NCI-H82 (cell line): ENCODE measurements at places on chromosomes 12 and 14.

DNA sequence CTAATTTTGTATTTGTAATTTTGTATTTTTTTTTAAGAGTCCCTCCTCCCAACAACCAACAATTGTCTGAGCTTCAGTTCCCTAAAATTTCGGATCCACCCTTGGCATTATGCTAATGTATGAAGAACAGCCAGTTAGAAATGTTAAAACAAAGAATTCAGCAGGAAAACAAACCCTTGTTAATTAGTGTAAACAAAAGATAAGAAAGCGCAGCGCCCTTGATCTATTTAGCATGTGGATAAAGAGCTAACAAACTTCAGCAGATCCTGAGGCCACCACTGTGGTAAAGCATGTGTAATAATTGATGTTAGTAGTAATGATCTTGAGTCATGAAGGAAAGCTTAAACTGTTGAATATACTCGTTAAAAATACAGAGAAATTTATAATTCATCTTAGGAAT lies 199.8 kb downstream of the TMX1 start:
- no peak for DNase-seq

DNA sequence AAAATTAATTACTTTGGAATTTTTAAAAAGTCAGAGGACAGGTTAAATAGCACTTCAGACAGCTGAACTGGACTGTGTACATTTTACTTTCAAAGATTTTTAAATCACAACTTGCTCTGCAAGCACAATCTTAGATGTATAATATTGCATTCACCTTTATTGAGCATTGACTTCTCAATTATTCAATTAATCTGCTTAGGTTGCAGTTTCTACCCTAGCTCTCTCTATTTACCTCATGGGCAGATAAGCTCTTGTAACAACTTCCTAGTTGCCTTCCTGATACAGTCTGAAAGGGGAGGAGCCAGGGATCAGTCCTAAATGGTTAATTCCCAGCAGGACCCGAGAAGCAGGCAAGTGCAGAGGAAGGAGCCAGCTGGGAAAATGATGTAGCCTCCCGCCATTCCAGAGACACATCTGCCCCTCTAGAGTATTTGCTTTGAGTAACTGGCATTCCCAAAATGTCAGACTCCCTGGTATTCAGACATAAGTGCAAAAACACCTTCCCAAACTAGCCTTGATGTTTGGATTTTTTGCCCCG lies 302.8 kb downstream of the GALC start:
- peak; percentile 79 for DNase-seq

DNA sequence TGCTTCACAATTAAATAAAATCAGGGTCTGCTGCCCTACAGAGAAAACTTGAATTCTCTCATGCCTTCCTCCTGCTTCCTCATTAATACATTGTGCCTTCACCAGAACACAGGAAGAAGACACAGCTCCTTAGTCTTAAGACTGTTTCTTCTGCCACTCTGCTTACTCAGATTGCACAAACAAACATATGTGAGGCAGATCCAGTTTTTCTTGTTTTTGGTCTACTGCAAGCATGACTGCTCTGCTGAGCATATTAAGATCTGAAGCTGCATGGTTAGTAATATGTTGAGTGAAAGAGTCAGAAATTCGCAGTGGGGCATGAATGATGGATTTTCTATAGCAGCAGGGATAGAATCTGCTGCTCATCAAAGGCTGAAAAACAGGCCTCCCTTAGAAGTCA lies 321.1 kb upstream of the STXBP6 start:
- DNase-seq: no peak

DNA sequence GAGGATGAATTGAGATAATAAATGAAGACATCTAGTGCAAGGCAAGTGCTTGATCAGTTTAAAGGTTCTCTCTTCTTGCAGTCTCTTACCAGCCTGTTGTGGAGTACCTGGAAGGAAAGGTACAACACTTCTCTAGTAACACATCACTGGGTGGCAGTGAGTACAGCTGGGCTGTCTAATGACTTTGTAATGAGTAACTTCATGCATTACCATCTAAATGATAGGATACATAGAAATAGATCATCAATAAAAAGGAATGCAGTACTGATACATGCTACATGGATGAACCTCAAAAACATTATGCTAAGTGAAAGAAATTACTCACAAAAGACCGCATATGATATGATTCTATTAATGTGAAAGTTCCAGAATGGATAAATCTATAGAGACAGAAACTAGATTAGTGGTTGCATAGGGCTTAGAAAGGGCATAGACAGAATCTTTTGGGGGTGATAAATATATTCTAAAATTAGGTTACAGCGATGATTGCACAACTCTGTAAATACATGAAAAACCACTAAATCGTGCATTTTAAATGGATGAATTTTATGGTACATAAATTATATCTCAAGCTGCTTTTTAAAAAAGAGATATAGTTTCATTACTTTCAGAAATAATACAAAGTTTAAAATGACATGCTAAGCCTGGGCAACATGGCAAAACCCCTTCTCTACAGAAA lies 224.4 kb downstream of the CHST11 start:
- DNase-seq: no peak

GRCh38 chr12:105409279-105409678 lies 78.8 kb downstream of the C12orf75 start:
- no peak for DNase-seq

DNA sequence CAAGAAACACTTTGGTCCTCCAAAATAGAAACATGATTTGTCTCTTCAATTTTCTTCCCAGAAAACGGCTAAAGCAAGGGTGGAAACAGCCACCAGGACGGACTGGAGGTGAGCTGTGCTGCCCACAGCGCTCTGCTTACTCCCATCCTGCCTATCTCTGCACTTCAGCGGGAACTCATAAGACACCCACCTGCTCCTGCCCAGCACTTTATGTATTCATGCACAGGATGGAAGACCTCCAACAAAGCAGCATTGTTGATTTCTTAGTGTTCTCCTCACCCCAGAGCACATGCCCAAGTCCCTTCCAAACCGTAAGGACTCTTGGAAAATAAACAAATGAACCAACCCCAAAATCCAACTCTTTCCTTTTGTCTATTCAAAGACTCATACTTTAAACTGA lies 277.2 kb downstream of the MED13L start:
- DNase-seq: no peak

- no peak for DNase-seq
Measured at GRCh38 chr12:122073815-122074214, 4.7 kb upstream of the MLXIP start.

DNA sequence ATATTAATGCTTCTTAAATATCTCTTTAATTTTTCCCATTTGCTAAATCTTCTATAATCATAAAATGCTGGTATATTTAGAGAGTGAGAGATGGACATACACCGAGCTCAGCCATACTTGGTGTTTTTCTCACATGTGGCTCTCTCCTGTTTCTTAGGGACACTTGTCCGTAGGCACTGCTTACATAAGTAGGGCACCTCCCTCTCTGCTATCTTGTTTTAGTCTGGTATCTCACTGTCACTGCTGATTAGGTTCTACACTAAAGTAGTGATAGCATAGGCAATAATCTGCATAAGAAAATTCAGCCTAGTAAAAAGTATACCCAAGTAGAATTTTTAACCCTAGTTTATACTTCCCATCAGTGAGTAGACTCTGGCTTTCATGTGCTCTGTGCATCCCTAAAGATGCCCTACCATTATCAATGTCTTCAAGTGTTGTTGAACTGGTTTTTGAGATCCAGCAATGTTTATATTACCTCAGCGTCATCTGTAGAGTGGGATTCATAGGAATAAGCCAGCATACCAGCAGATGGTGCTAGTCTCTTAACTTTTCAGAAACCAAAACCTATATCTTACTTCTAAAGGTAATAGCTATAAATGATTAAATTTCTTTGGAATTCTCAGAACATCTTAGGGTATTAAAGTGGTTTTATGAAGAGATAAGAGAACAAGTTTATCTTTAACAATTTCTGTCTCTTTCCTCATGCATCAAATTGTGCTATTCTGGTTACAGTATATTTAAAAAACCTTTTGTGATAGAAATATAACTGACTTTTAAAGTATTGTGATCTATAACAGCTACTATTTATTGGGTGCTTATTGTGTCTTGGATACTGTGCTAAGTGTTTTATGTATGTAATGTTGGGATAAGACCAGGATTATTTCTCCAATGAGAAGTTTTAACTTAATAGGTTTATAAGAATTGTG lies 32.9 kb downstream of the ARID2 start:
- peak; percentile 34 for DNase-seq

GRCh38 chr14:87635442-87635841 lies 357.5 kb downstream of the GALC start:
- DNase-seq: no peak

DNA sequence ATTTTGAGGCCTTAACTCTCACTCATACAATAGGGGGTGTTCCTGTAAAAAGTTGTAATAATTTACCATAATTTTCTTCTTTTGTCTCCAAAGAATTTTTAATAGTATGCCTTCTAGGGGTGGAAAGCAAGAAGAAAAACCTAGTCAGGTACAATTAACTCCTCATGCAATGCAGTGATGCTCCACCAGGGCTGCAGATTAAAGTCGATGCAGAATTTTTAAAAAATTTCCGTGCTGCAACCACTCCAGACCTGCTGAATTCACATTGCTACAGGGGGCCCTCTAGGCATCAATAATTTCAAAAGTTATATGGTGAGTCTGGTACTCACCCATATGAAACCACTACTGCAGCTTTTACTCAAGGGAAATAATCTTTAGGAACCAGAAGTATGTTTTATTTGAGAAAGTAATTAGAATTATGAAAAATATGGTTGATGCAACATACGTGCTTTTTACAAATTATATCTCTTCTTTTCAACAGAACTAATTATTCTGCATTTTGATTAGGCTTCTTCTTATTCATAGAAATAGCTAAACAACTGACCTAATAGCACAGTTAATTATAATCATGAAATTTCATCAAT lies 353.2 kb downstream of the BCAT1 start:
- peak; percentile 59 for DNase-seq

GRCh38 chr14:63045234-63045611 lies at the start of gene KCNH5:
TSS of gene KCNH5 (minus strand) at chr14:63045458. CDS start at chr14:63045186, 272 bp downstream.
- DNase-seq: peak; percentile 65

DNA sequence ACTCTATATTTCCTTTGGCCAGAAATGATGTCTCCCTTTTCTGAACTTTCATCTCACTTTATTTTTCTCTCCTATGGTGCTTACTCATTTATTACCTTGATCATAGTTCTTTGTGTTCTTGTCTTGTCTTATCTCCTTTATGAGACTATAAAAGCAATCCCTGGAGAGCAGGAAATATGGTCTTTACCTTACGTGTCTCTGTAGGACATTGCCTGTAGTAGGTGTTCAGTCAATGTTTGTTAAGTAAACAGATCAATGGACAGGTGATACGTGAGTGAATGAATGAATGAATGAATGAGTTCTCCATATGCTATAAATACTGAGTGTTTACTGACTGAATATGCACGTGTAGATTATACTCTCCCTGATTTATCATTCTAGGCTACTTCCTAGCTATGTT lies 193.7 kb upstream of the HMGA2 start:
- no peak for DNase-seq

- DNase-seq: no peak
Measured at GRCh38 chr12:24719293-24719721, 229.6 kb downstream of the BCAT1 start.

GRCh38 chr12:111728795-111729194 lies 37.9 kb upstream of the ALDH2 start:
- no peak for DNase-seq

- DNase-seq: no peak
Measured at GRCh38 chr14:97844042-97844441, 1046.9 kb downstream of the VRK1 start.

DNA sequence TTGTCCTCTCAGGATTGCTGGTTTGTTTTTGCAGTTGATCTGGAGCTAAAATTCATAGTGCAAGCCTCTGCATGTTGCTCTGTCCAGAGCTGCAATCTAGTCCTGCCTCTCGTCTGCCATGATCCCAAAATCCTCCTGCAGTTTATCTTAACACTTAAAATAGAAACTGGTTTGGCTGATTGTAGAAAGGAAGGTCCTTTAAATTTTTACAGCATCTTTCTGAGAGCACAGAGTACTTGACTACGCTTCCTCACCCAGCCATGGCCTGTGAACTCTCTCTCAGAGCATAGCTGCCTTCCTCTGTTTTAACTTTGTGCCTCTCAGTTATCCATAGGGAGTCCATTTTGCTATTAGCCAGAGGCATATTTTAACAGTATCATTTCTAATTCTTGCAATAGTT lies 877.1 kb downstream of the C12orf50 start:
- no peak for DNase-seq

DNA sequence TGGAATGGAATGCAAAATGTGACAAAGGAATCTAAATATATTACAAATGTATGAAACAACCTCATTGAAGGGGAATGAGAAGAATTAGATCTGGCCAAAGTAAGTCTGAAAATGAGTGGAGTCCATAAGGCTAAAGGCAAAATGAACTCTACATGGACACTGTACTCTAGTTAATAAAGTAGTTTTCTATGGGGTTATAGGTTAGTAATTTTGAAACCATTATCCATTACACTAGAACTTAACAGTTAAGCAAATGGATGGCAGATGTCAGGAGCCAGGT lies 222.1 kb downstream of the NUAK1 start:
- no peak for DNase-seq

- DNase-seq: no peak
Measured at GRCh38 chr12:5499566-5500330, 67.8 kb downstream of the NTF3 start.

DNA sequence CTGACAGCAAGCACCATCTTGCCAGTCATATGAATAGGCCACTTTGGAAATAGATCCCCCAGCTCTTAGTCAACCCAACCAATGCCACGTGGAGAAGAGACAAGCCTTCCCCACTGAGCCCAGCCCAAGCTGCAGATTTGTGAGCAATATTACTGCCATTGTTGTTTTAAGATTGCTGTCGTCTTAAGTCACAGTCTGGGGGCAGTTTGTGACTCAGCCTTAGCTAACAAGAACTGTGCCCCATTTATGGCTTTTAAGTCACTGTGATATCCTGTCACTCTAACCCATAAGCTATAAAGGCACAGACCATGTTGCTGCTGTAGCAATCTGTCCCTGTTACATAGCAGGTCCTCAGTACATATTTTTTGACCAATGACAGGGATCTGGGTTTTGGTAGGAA lies 464.2 kb downstream of the MED13L start:
- DNase-seq: no peak

- DNase-seq: no peak
Measured at GRCh38 chr12:106801167-106801708, 26.8 kb downstream of the RIC8B start.

GRCh38 chr12:77060136-77060882 lies 5.1 kb downstream of the E2F7 start:
- no peak for DNase-seq

DNA sequence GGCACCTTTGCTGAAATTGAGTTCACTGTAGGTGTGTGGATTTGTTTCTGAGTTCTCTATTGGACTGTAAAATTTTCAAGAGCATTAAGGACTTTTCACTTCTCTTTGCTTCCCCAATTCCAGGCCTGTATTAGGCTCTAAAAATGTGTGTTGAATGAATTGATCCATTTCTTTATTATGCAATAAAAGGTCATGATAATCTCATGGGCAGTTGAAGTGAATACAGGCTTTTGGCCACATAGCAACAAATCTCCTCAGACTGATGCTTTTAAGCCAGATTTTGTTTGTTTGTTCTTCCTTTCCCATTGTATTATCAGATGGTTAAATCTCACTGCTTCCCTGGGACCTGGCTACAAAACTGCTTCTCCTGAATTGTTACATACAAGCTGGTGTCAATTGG lies 258.0 kb upstream of the FAR2 start:
- no peak for DNase-seq

- DNase-seq: no peak
Measured at GRCh38 chr12:113837528-113838296, 128.4 kb downstream of the RBM19 start.

- DNase-seq: peak; percentile 57
Measured at GRCh38 chr12:4270016-4270830, 3.3 kb upstream of the CCND2 start.
